ENCODE measurements at places on chromosomes 3 and 15.
A peak's percentile ranks its signal among the peaks of the same experiment; 100 is the strongest.

DNA sequence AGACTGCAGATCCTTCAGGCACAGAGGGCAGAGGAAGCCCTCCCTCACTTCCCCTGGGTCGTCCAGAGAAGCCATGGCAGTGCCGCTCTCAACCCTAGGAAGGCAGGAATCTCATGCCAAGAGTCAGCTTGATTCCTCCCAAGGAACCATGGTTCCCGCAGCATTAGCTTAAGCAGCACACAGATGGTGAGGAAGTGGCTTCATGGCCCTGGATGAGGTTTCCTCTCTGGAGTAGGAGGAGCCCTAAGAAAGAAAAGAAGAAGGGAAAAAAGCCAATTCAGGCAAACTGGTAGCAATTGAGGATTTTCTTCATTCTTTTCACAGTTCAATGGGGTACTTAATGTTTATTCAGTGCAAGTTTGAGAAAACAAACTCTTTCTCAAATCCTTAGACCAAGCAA, 2.9 kb downstream of the RBSN start:
- no peak for DNase-seq

GRCh38 chr15:55060836-55061235, 135.9 kb downstream of the RSL24D1 start:
- peak; percentile 75 for DNase-seq

GRCh38 chr15:101810456-101810855, 1.5 kb upstream of the OR4F15 start:
- no peak for DNase-seq

- no peak for DNase-seq
These were observed 37.3 kb upstream of the ATP10A start for GRCh38 chr15:25900431-25900830.

DNA sequence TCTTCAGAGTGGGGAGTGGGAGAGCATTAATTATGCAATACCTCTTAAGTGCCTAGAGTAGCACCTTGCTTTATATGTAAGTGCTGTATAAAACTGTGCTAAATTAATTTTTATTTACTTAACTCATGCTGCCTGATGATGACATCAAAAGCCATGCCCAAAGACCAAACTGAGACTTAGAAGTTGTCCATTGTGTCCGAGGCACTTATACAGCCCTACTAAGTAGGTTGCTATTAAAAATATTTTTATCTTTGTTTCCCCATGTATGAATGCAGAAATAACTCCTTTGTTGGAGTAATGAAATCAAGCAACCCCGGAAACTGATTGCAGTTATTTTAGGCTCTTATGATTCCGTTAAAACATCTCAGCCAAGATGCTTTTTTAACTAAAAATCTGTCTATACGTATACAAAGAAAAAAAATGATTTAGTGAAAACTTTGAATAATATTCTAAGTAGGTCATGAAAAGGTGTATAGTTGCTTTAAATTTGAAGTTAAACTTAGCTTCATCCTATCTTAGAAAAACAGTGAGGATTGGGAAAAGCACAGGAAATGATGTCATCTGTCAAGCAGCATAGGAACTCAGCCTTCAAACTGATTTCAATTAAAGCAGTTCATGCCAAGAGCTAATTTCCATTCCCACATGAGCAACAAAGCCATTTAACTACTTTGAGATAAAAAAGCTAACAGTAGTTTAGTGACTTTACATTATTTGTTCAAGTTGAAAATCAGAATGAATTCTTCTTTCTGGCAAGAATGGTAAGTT, 43.0 kb downstream of the FBN1 start:
- DNase-seq = no peak

- no peak for DNase-seq
These were observed 22.7 kb upstream of the LCTL start for GRCh38 chr15:66588537-66588936.

DNA sequence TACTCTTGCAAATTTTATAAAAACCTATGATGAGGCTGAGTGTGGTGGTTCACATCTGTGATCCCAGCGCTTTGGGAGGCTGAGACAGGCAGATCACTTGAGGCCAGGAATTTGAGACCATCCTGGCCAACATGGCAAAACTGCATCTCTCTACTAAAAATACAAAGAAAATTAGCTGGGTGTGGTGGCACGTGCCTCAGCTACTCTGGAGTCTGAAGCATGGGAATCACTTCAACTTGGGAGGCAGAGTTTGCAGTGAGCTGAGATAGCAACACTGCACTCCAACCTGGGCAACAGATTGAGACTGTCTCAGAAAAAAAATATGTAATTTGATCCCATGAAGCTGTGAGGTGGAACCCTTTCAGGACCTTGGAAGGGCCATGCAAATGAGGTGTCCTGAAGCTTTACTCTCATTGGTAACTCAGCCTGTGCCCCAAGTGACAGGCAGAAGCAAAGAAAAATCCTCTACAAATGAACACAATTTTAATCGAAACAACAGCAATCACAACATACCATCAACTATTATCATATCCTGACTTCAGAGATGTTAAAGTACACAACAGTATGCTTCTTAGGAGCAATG, 84.6 kb upstream of the CDV3 start:
- no peak for DNase-seq

GRCh38 chr3:36381311-36381956, 1.1 kb downstream of the STAC start:
- DNase-seq = no peak

DNA sequence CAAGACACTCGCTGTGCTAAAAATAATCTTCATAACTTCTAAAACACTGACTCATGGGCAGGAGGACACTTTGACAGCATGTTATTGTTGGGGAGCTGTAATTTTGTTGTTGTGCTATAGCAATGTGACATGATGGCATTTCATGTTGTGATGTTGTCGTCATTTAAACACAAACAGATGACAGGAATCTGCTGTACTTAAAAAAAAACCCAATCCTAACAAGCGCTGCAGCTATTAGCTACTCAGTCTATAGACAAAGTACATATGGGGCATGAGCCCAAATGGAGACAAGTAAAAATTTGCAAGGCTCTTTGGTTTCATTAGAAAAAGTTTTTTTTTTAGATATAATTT, 828 bp upstream of the ATOSA start:
- DNase-seq = no peak

- DNase-seq = no peak
These were observed 245.4 kb upstream of the CBLB start for GRCh38 chr3:106114220-106114619.

- no peak for DNase-seq
These were observed 499.4 kb upstream of the MDFIC2 start for GRCh38 chr3:70811880-70812279.

- DNase-seq = no peak
These were observed 645.9 kb downstream of the OTOL1 start for GRCh38 chr3:162142511-162142910.

GRCh38 chr15:48858401-48858800, 19.5 kb upstream of the EID1 start:
- DNase-seq = no peak

- DNase-seq = no peak
These were observed 31.7 kb downstream of the FRMD5 start for GRCh38 chr15:44163370-44163769.

DNA sequence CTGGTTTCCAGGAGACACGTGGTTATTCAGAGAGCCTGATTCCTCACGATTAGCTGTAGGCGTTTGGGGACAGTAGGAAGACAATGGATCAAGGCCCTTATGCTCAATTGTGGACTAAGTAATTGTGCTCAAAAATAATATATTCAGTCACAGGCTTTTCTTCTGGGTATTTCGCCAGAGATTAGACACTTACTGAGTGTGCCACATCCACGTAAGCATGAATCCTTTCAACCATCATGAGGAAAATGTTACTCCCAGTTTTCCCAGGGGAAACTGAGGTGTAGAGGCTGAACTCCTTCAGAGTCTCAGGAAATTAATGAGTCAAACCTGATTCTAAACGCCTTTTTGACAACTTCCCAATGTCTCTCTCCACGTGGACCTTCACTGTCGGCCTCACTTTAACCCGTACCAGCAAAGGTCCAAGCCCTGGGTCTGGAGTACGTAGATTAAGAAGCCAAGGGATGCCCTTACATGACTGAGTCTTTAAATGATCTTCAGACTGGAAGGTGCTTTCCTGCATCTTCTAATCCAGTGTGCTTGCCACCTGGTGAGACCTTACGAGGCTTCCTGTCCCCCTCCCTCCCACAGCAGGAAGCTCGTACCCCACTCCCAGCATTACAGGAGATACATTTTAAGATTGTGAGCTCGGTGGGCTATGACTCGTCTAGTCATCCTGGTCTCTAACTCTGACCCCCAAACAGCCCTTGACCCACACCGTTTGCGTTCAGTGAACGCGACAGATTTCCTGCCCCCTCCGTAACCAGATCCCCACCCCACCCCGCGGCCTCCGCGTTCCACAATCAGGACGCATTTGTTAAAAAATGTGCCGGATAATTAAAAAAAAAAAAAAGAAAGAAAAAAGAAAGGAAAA, 1.7 kb downstream of the PKM start:
- no peak for DNase-seq
